ENCODE measurements at places on chromosomes 11 and 22. TPM values are rescaled to one million over a fixed set of nuclear protein-coding genes. Genes with fewer than 3 reads are reported as not detected.

DNA sequence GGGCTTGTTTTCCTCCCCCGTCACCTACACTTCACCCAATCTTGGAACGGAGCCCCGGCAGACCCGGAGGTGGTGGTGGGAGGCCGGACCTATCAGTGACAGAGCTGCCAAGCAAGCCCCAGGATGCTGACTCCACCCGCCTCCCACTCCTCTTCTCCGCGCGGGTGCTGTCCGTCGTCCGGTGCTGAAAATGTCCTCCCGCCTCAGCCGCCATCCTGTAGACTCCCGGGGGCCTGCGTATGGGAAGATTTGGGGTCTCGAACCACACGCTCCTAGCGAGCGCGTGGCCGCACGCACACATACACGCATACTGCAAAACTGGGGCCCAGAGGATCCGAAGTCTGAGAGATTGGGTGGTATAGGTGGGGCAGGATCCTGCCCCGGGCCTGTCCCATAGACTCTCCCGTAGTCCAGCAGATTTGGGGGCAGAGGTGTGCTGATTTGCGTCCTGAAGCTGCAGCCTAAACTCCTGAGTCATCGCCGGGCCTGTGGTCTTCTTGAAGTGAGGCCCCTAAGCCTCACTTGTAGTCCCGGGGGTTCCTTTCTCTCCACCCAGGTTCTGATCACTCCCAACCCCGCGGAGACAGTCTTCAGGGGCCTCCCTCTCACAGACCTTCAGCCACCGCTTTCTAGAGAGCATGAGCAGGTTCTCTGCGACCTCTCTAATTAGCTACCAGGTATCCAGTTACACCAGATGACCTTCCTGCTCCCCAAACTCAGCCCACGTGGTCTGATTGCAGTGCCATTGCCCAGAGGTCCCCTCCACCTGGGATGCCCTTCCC, 796 bp upstream of the YIF1A start:
- peak overlapping the region; percentile 94 for H3K27ac ChIP-seq
- H3K27me3 ChIP-seq, result peaks cover 6% of the 10 kb centered on the region
- peaks cover 26% of the 10 kb centered on the region for H3K4me1 ChIP-seq
- no peaks in the 10 kb centered on the region for H3K36me3 ChIP-seq
- peak overlapping the region; percentile 43 for H3K4me3 ChIP-seq

DNA sequence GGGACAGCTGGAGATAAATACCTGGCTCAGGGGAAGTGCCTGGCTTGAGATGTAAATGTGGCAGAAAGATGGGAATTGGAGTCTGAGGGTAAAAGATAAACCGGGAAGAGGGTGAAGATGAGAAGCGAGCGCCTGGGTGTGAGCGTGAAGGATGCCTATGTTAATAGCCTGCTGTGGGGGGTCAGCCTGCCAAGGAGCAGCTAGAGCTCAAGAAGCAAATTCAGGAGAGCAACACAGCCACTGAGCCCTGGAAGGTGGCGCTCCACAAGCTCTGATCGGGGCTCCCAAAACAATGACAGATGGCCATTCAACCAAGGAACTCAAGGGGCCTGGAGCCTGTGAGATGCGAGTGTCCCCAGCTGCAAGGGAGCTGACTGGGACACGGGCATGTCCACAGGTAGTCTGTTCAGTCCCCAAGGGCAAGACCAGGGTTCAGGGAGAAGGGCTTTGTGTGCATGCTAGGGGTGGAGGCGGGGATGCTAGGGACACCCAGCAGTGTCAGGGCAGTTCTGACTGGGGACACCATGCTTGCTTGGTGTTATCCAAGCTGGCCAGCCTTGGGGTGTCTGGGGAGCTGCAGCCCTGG, 2.8 kb downstream of the GSC2 start:
- H3K4me1 ChIP-seq, result peaks cover 16% of the 10 kb centered on the region
- no peak overlapping the region for H3K4me3 ChIP-seq
- H3K27me3 ChIP-seq, result peaks cover 30% of the 10 kb centered on the region
- peaks cover 3% of the 10 kb centered on the region for H3K36me3 ChIP-seq
- DNase-seq, result no peak

DNA sequence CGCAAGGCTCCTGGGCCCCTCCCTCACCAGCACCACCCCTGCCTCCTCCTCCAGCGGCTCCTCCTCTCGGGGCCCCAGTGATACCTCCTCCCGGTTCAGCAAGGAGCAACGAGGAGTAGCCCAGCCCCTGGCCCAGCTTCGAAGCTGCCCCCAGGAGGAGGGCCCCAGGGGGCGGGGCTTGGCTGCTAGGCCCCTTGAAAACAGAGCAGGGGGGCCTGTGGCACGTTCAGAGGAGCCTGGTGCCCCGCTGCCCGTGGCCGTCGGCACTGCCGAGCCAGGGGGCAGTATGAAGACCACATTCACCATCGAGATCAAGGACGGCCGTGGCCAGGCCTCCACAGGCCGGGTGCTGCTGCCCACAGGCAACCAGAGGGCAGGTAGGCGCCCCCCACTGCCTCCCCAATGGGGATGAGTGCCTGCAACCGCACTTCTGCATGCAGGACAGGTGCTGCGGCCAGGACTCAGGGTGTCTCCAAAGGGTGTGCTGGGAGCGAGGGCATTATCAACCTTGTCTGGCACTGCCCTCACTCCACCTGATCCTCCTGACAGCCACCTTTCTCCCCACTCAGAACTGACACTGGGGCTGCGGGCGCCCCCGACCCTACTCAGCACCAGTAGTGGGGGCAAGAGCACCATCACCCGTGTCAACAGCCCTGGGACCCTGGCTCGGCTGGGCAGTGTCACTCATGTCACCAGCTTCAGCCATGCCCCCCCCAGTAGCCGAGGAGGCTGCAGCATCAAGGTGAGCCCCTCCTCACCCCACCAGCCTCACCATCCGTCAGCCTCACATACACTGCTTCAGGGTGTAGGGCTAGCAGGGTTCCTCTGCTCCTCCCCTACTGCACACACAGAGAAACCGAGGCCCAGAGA, 10.2 kb downstream of the SMTN start:
- DNase-seq, result no peak
- H3K36me3 ChIP-seq, result peaks cover 34% of the 10 kb centered on the region
- H3K27me3 ChIP-seq, result no peaks in the 10 kb centered on the region
- no peak overlapping the region for H3K4me3 ChIP-seq
- H3K27ac ChIP-seq, result no peak overlapping the region
- peaks cover 12% of the 10 kb centered on the region for H3K4me1 ChIP-seq

DNA sequence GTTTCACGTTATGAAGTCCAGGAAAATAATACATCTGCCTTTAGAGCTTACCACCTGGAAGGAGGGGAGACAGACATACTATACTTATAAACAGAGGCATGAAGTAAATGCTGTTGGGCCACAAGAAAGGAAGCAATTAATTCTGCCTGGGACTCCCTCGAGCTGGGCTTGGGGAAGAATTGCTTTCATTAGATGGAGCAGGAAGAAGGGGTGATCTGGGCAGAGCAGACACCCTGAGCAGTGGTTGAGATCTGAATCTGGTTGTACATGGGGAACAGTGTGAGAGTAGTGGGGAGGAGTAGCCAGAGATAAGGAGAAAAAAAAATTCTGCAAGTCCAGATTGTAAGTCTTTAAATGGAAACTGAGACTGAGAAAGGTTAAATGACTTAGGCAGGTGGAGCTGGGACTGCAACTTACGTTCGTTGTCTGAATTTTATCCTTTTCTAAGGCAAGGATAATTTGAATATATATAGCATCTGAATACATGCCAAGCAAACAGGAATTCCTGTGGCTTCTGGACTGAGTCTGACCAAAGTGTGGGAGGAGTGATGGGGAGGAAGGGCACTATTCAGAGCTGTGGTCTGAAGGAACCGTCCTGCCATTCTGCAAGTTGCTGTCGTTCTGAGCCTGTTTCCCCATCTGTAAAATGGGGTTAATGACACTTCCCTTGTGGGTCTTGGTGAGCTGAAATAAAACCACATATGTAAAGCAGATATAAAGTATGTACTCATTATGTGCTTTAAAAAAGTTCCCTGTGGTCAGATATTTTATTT, 7.9 kb downstream of the NCAM1 start:
- H3K4me3 ChIP-seq, result no peak overlapping the region
- H3K27ac ChIP-seq, result no peak overlapping the region
- H3K27me3 ChIP-seq, result no peaks in the 10 kb centered on the region
- no peaks in the 10 kb centered on the region for H3K36me3 ChIP-seq
- no peaks in the 10 kb centered on the region for H3K4me1 ChIP-seq

- H3K36me3 ChIP-seq, result no peaks in the 10 kb centered on the region
- DNase-seq, result no peak
- no peaks in the 10 kb centered on the region for H3K27me3 ChIP-seq
- no peak overlapping the region for H3K4me3 ChIP-seq
These were observed 43.5 kb upstream of the OR9Q1 start for GRCh38 chr11:57980201-57980600.

DNA sequence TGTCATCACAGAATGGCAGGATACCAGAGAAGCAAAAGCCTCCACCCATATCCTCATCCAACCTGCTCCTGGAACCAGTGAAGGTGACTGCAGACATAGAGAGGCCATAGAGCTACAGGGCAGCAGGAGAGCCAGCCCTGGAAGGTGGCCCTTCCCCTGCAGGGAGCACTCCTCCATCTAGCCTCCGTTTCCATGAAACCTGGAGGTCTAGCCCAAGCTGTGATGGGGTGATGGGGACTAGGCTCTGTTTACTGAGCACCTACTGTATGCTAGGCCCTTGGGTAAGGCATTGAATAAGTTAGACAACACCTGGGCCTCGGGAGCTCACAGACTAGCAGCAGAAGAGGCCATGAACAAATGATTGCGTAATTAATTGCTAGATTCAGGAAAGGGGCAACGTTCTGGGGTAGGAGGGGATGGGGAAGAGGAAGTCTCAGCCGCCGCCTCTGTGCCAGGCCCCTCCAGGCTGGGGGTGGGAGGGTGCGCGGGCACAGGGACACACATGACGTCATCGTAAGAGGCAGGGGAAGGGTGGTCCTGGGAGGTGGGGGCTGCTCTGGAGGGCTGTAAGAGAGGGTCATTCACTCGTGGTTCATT, 784 bp upstream of the SYNGR1 start:
- H3K4me3 ChIP-seq, result peak overlapping the region; percentile 38
- no peaks in the 10 kb centered on the region for H3K36me3 ChIP-seq
- peaks cover 18% of the 10 kb centered on the region for H3K4me1 ChIP-seq
- H3K27me3 ChIP-seq, result no peaks in the 10 kb centered on the region
- H3K27ac ChIP-seq, result no peak overlapping the region

DNA sequence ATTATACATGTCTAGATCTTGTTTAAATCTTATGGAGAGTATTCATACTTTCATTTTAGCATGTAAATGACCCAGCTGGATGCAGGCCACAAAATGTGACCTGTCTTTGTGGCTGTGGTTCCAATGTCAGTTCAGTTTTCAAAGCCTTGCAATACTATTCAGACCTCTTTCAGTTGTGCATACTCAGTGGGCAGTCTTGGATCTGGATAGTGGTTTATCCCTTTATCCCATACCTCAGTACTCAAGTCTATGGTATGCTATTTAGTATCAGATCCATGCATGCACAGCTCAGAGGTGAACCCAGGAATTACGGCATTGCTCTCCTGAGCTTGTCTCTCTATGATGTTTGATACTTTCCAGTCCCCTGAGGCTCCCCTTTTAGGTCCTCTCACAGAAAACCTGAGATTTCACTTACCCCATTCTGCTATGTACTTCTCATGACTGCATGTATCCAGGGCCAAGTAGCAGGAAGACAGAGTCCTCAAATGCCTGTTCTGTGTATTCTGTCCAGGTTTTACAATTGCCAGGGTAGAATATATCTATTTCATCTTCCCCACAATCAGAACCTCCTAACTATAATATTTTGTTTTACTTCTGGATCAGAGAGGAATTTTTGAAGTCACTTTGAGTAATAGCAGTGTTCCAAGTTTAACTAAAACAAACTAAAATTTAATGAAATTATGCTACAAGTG, 6.9 kb upstream of the P4HA3 start:
- no peaks in the 10 kb centered on the region for H3K36me3 ChIP-seq
- H3K27me3 ChIP-seq, result no peaks in the 10 kb centered on the region
- DNase-seq, result no peak
- no peak overlapping the region for H3K4me3 ChIP-seq

Gene SCN2B
- total RNA-seq, result not detected

Gene DEPDC7
- 1.6 TPM for total RNA-seq

Gene CRYBB3
- total RNA-seq, result not detected

Gene RNF141
- total RNA-seq, result 41.5 TPM
